ENCODE measurements at places on chromosomes 4 and X. TPM values are rescaled to one million over a fixed set of nuclear protein-coding genes. Genes with fewer than 3 reads are reported as not detected.

Gene PAGE4
- not detected for total RNA-seq

DNA sequence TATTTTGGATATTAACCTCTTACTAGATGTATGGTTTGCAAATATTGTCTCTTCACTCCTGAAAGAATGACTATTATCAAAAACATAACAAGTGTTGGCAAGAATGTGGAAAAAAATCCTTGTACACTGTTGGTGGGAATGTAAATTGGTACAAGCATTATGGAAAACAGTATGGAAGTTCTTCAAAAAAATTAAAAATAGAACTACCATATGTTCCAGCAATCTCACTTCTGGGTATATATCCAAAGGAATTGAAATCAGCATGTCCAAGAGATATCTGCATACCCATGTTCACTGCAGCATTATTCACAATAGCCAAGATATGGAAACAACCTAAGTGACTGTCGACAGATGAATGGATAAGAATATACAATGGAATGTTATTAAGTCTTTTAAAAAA is 61.6 kb upstream of the KIT start:
- DNase-seq, result no peak
- H3K4me1 ChIP-seq, result no peaks in the 10 kb centered on the region
- H3K27me3 ChIP-seq, result no peaks in the 10 kb centered on the region
- no peak overlapping the region for H3K27ac ChIP-seq
- no peak overlapping the region for H3K4me3 ChIP-seq
- no peaks in the 10 kb centered on the region for H3K36me3 ChIP-seq

DNA sequence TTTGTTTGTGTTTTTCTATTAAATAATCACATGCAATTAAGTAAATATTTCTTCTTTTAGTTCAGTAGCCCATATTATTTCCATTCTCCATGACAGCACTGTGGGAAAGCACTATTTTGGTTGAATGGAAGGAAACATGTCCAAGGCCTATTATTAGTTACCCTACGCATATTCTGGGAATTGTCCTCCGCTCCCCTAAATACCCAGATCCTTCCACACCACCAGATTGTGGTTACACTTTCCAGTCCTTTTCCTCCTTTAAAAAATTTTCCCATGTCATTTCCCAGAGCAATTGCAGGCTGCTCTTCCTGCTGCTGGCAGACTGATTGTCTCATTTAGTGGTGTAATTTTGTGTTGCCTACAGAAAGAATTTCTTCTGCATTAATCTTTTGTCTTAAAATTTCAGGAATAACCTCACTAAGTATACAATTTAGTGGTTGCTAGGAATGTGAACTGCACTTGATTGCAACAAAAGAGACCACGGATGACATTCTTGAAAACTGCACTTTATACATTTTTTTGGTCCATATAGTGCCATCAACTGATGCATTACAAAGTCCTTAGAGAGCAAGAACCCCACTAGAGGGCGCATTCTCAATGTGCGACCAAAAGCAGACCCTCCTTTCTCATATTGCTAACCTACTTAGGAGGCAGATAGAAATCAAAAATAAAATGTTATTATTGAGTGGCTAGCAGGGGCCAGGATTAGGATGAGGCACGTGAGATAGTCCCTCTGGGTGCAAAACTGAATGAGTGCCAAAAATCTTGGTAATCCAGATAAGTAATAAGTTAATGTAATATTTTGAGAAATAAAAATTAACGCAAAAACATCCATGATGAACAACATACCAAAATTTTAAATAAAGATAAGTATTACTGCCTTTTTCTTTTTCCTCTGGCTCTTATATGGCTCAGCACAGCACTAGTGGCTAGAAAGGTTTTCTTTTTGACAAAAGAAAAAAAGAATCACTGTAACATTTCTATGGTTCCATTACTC is 98.8 kb upstream of the IQCM start:
- DNase-seq, result no peak
- H3K4me1 ChIP-seq, result no peaks in the 10 kb centered on the region
- no peak overlapping the region for H3K4me3 ChIP-seq
- H3K36me3 ChIP-seq, result no peaks in the 10 kb centered on the region
- H3K27ac ChIP-seq, result no peak overlapping the region

GRCh38 chrX:136191171-136191570 is 43.8 kb downstream of the FHL1 start:
- H3K27me3 ChIP-seq, result no peaks in the 10 kb centered on the region
- H3K4me1 ChIP-seq, result peaks cover 22% of the 10 kb centered on the region
- H3K27ac ChIP-seq, result no peak overlapping the region
- no peaks in the 10 kb centered on the region for H3K36me3 ChIP-seq

DNA sequence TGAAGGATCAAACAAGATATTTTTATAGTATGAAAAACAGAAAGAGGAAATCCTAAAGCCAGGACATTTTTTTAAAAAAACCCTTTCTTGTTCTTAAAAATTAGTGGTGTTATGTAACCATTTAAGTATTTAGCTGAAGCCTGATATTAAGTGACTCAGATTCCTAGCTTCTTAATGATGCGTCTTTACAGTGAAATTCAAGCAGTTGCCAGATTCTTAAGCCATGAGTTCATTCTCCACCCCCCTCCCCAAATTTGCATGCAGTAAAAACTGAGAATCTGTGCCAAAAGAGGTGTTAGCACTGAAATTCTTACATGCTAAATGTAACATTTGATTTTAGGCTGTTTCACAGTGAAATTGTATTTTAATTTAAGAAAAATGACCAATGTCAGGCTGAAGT is 180.8 kb downstream of the RAPGEF2 start:
- no peaks in the 10 kb centered on the region for H3K36me3 ChIP-seq
- H3K4me3 ChIP-seq, result no peak overlapping the region
- no peaks in the 10 kb centered on the region for H3K4me1 ChIP-seq
- H3K27ac ChIP-seq, result no peak overlapping the region
- DNase-seq, result no peak

Gene ERVMER34-1
- total RNA-seq, result not detected

GRCh38 chr4:176775338-176775737 is 17.4 kb downstream of the VEGFC start:
- no peaks in the 10 kb centered on the region for H3K36me3 ChIP-seq
- H3K27me3 ChIP-seq, result no peaks in the 10 kb centered on the region
- no peak overlapping the region for H3K27ac ChIP-seq
- H3K4me3 ChIP-seq, result no peak overlapping the region
- no peaks in the 10 kb centered on the region for H3K4me1 ChIP-seq
- DNase-seq, result no peak

DNA sequence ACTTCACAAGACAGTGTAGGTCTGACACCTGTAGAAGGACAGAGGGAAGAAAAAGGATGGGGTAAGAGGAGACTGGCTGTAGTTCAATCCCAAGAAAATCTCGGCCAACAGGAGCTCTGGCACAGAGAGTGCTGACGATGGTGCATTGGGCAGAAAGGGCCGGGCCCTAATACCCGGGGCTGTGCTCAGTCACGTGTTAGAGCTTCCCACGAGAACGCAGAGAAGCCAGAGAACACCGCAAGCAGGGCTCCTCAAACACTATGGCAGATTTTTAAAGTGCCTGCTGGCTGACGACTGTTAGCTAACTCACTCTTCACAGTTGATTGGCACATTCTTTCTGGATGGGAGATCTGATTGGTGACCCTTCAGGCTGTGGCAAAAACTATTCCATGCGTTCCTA is 35.5 kb downstream of the EREG start:
- H3K27me3 ChIP-seq, result no peaks in the 10 kb centered on the region
- H3K36me3 ChIP-seq, result no peaks in the 10 kb centered on the region
- DNase-seq, result no peak
- no peak overlapping the region for H3K4me3 ChIP-seq

Gene CSAG1
- not detected for total RNA-seq

GRCh38 chr4:137536789-137537561 is 4.7 kb upstream of the PCDH18 start:
- H3K4me3 ChIP-seq, result no peak overlapping the region
- no peaks in the 10 kb centered on the region for H3K27me3 ChIP-seq
- no peaks in the 10 kb centered on the region for H3K4me1 ChIP-seq
- H3K27ac ChIP-seq, result no peak overlapping the region
- H3K36me3 ChIP-seq, result no peaks in the 10 kb centered on the region
- DNase-seq, result no peak

GRCh38 chr4:153217440-153217839 is 13.2 kb downstream of the TRIM2 start:
- DNase-seq, result no peak
- no peak overlapping the region for H3K27ac ChIP-seq
- H3K36me3 ChIP-seq, result no peaks in the 10 kb centered on the region
- H3K27me3 ChIP-seq, result no peaks in the 10 kb centered on the region
- peaks cover 7% of the 10 kb centered on the region for H3K4me1 ChIP-seq

Gene SPP1
- total RNA-seq, result not detected

DNA sequence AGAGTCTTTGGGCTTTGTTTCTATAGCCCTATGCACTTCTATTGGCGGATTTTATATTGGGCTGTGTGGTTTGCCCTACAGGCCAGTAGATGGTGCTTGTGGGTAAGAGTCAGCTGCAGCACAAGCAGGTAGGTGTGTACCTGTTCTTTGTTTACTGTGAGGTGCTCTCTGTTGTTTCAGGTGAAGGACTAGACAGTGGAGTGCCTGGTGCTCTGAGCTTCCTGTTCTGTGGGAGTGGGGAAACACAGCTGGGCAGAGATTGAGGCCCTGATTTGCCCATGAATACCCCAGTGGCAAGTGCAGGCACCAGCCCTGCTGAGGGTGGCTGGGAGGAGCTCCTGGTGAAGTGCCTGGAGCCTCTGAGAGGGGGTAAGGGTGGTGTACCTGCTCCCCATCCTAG is 26.3 kb upstream of the UCP1 start:
- no peak overlapping the region for H3K4me3 ChIP-seq
- H3K4me1 ChIP-seq, result no peaks in the 10 kb centered on the region
- no peaks in the 10 kb centered on the region for H3K27me3 ChIP-seq
- no peak overlapping the region for H3K27ac ChIP-seq
- no peak for DNase-seq

GRCh38 chr4:55444827-55445226 is 49.1 kb downstream of the TMEM165 start:
- no peak overlapping the region for H3K27ac ChIP-seq
- peaks cover 5% of the 10 kb centered on the region for H3K4me1 ChIP-seq
- no peaks in the 10 kb centered on the region for H3K27me3 ChIP-seq

- no peak within 1 kb of the TSS for H3K27ac ChIP-seq
- peaks cover 32% of the 10 kb centered on the region for H3K4me1 ChIP-seq
- peak; percentile 93 for DNase-seq
- H3K36me3 ChIP-seq, result no peaks in the 10 kb centered on the region
Measured at GRCh38 chr4:973431-974397, at the start of gene DGKQ. DGKQ (minus strand) TSS chr4:973569; CDS start chr4:973482, 87 bp downstream.

Gene DCX
- total RNA-seq, result not detected

DNA sequence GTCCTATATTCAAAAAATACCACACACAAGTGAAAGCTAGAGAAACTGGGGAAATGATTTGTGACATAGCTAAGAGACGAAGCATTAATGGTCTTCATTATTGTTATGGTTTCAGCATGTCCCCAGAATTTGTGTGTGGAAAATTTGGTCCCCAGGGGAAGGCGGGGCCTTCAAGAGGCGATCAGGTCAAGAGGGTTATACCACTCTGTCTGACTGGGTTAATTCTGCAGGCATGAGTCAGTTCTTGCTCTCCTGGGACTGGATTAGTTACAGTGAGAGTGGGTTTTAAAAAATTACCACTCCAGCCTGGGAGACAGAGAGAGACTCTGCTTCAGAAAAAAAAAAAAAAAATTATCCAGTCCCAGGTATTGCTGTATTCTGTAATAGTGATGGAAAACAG is 2.1 kb upstream of the MTNR1A start:
- no peak overlapping the region for H3K27ac ChIP-seq
- no peaks in the 10 kb centered on the region for H3K36me3 ChIP-seq
- H3K4me3 ChIP-seq, result no peak overlapping the region
- no peaks in the 10 kb centered on the region for H3K4me1 ChIP-seq
- peaks cover 22% of the 10 kb centered on the region for H3K27me3 ChIP-seq

GRCh38 chr4:3572363-3572762 is 40.1 kb upstream of the LRPAP1 start:
- no peak overlapping the region for H3K4me3 ChIP-seq
- no peak overlapping the region for H3K27ac ChIP-seq
- H3K4me1 ChIP-seq, result no peaks in the 10 kb centered on the region
- no peak for DNase-seq
- no peaks in the 10 kb centered on the region for H3K27me3 ChIP-seq

Gene CCKAR
- not detected for total RNA-seq

- no peak for DNase-seq
- H3K27me3 ChIP-seq, result peaks cover 3% of the 10 kb centered on the region
- H3K27ac ChIP-seq, result no peak overlapping the region
- no peaks in the 10 kb centered on the region for H3K4me1 ChIP-seq
Measured at GRCh38 chrX:152601848-152602616, 35.7 kb upstream of the GABRQ start.

GRCh38 chr4:82900066-82900410 is 497 bp upstream of the THAP9 start:
- H3K27ac ChIP-seq, result peak overlapping the region; percentile 99
- H3K27me3 ChIP-seq, result no peaks in the 10 kb centered on the region
- no peak for DNase-seq
- peaks cover 14% of the 10 kb centered on the region for H3K36me3 ChIP-seq

DNA sequence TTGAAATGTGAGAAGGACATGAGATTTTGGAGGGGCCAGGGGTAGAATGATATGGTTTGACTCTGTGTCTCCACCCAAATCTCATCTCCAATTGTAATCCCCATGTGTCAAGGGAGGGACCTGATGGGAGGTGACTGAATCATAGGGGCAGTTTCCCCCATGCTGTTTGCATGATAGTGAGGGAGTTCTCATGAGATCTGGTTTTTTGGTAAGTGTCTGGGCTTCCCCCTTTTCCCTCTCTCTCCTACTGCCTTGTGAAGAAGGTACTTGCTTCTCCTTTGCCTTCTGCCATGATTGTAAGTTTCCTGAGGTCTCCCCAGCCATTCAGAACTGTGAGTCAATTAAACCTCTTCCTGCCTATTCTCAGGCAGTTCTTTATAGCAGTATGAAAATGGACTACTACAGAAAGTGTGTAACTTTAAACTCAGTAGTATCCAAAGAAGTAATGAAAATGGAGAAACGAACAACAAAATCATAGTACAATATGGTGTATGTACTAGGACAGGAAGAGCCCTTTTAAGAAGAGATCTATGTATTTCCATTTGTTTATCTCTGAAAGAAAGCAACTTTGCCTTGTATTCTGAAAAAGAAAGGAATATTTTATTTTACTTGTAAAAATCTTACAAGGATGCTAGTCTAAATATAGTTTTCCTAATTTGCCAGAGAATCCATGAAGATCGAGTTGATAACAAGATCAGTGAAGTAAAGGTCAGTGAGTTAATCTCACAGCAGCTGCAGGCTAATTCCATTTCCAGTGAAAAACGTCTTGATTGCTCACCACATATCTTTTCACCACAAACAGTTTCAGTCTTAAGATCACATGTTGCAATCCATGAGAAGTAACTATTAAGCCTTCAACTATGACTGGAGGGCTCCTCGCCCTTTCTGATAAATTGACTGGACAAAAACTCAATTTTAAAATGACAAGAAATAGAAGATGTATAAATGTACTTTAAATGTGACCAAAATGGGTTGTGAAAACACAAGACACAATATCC is 20.5 kb downstream of the PKD2 start:
- H3K27me3 ChIP-seq, result no peaks in the 10 kb centered on the region
- H3K36me3 ChIP-seq, result peaks cover 3% of the 10 kb centered on the region
- no peak for DNase-seq
- H3K4me1 ChIP-seq, result no peaks in the 10 kb centered on the region

DNA sequence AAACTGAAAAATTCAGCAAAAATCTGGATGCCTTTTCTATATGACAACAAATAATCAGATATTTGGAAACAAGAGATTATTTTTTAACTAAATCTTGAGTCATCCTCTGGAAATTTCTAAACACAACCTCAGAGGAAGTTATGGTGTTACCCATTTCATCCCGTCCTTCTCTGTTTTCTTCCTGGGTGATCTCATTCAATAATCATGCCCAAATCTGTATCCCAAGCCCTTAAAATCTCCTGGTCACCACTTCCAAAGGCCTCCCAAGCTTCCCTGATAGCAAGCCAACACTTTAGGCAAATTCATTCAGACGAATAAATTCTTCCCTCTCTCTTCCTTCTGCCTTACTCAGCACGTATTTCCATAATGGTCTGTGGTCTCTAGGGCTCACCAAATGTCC is 9.7 kb upstream of the SORCS2 start:
- no peaks in the 10 kb centered on the region for H3K36me3 ChIP-seq
- H3K4me3 ChIP-seq, result no peak overlapping the region
- peaks cover 4% of the 10 kb centered on the region for H3K27me3 ChIP-seq
- H3K27ac ChIP-seq, result no peak overlapping the region

All from CD4-positive, alpha-beta T cell (primary cell).